ENCODE measurements at places on chromosomes 16 and 17. TPM values are rescaled to one million over a fixed set of nuclear protein-coding genes. Genes with fewer than 3 reads are reported as not detected.

The AHSP gene
- not detected for total RNA-seq

The CES1 gene
- total RNA-seq = not detected

The LUC7L gene
- total RNA-seq = 41.1 TPM

The OR3A1 gene
- not detected for total RNA-seq

The DNASE1L2 gene
- total RNA-seq = 1.5 TPM

The KRT39 gene
- not detected for total RNA-seq

The MT4 gene
- total RNA-seq = not detected

The ATP2A1 gene
- total RNA-seq = 0.85 TPM

The G6PC1 gene
- total RNA-seq = not detected

The DUS2 gene
- total RNA-seq = 15.8 TPM

The UNC45B gene
- total RNA-seq = not detected

The DPEP3 gene
- not detected for total RNA-seq

The TMEM106A gene
- 14.1 TPM for total RNA-seq

The CCDC200 gene
- not detected for total RNA-seq

- no peak for DNase-seq
Observed at GRCh38 chr17:77451245-77451893, 310.6 kb downstream of the SEC14L1 start.

DNA sequence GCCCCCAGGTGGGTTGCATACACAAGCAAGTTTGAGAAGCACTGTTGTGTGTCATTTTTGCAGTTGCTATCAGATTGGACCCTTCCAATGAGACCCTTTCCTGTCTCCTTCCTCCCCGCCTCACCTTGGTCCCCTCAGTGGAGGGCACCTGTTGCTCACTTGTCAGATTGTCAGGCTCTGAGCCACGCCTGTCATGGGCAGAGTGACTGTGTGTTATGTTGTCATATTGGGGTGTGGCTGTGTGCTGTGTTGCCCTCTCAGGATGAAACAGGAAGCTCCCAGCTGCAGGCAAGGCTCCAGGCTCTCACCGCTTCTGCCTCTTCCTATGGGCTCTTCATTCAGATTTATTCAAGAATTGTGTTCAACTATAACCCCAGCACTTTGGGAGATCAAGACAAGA, 302.9 kb downstream of the CPPED1 start:
- no peak for DNase-seq

DNA sequence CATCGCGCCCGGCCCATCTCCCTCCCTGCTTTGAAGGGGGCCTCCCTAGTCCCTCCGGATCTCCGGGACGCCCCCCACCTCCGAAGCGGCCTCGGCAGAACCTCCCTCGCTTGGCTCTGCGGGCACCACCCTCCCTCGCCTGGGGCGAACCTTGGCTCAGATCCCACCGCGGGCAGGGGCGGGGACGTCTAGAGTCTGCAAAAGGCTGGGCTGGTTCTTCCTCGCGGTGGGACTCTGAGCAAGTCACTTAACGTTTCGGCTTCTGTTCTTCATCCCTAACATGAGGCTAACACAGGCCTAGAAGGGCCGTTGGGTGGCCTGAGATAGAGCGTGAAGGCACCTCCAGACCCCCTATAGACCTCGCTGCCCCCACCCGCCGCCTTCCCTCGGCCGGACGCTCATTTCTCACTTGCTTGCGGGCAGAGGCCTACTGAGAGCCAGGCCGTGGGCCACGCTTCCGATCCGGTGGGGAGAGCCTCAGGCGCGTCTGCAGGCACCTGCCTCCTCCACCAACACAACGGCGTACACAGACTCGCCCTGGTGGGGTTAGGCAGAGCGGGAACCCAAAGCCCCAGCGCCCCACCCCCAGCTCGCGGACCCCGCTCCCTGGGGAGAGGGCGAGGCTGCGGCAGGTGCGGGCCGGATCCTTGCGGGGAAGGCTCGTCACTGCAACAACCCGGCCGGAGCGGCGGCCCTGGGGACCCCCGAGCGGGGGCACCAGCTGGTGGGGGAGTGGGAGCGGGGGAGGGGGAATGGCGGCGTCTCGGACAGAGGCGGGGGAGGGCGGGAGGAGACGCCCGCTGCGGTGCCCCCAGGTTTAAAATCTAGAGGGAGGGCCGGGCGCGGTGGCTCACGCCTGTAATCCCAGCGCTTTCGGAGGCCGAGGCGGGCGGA, 5.4 kb downstream of the MYO1C start:
- peak; percentile 52 for DNase-seq

GRCh38 chr17:75873587-75874322, 4.6 kb downstream of the TRIM47 start:
- DNase-seq = no peak

- no peak for DNase-seq
Observed at GRCh38 chr17:69815406-69815805, 259.6 kb upstream of the KCNJ16 start.

GRCh38 chr16:48374255-48374654, 11.0 kb downstream of the SIAH1 start:
- no peak for DNase-seq

GRCh38 chr16:57043248-57043647, 49.1 kb upstream of the CPNE2 start:
- DNase-seq = no peak

DNA sequence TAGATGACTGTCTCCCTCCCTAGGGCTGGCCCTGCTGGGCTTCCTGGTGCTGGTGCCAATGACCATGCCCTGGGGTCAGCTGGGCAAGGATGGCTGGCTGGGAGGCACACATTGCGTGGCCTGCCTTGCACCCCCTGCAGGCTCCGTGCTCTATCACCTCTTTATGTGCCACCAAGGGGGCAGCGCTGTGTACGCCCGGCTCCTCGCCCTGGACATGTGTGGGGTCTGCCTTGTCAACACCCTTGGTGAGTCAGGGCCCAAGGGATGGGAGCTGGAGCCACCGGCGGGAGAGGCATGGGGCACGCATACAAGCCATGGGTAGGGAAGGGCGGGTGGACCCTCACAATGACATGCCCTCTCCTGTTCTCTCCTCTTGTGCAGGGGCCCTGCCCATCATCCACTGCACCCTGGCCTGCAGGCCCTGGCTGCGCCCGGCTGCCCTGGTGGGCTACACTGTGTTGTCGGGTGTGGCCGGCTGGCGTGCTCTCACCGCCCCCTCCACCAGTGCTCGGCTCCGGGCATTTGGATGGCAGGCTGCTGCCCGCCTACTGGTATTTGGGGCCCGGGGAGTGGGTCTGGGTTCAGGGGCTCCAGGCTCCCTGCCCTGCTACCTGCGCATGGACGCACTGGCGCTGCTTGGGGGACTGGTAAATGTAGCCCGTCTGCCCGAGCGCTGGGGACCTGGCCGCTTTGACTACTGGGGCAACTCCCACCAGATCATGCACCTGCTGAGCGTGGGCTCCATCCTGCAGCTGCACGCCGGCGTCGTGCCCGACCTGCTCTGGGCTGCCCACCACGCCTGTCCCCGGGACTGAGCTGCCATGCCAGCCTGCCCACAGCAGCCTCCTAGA, 2.2 kb downstream of the PAQR4 start:
- DNase-seq = no peak

DNA sequence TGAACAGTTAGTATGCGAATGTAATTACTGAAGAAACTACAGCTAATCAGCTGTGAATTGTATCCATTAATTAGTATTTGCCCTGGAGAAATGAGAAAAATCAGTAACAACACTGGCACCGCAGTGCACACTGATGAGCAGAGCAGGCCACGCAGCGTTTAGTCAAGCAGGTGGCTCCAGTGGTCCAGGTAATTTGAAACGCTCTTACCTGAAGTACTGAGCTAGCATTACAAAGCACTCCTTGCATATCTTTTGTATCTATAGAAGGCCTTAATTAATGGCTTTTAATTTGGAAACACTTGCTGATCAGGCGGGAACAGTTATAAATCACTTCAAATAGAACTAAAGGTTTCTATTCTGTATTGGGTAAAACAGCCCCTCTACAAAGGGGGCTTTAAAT, 76.4 kb downstream of the TOX3 start:
- no peak for DNase-seq

- DNase-seq = no peak
Observed at GRCh38 chr17:73069164-73069770, 23.2 kb downstream of the SLC39A11 start.

DNA sequence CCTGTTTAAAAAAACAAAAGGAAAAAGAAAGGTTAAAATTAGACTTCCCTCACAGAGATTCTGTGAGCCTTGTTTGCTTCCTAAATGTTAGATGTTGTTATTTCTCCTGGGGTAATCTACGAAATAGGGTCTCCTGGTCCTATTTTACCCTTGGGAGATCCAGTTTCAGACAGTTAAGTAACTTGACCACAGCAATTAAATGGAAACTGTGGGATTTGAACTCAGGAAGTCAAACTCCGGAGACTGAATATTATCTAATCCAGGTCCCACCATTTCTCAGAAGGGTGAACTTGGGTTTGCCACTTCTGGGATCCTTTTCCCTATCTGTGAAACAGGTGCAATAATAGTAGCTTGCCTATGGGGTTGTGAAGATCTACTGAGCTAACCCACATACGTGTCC, 6.4 kb upstream of the TMC5 start:
- DNase-seq = no peak

GRCh38 chr16:3945751-3946603, 65.5 kb upstream of the CREBBP start:
- DNase-seq = peak; percentile 97

GRCh38 chr17:47239967-47240651, 13.5 kb upstream of the ITGB3 start:
- DNase-seq = peak; percentile 99

DNA sequence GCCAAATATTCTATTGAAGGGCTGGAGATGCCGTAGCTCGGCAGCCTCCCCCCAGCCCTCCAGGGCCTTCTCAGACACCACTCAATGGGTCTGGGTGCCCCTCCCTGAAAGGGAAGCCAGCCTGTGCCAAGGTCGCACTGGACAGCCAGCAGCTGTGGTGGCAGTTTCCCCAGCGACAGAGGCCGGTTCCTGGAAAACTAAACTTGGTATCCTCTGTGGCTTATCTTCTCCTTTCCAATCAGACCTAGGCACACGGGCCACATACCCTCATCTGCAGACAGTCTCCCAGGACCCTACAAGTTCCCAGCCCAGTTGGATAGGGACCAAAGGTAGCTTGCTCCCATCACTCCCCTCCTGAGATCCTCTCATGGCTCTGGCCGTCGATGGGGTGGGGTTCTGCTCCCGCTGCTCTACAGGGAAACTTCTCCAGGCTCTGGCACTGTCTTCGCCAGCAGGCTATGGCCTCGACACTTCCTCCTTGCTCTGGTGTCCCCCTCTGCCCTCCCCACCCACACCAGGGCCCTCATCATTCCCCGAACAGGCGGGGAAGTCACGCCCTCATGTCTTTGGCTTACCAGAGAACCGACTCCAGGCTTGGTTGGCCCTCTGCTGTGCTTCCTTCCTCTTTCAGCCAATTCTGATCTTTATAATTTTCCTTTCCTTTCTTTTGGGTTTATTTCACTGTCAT, 18.3 kb upstream of the IL21R start:
- no peak for DNase-seq

- DNase-seq = peak; percentile 13
Observed at GRCh38 chr16:59330019-59330670, 596.0 kb upstream of the GOT2 start.

GRCh38 chr16:2752035-2752849, at the start of gene SRRM2:
Gene SRRM2 (plus strand): TSS chr16:2752638. CDS start chr16:2756365, 3,727 bp downstream.
- DNase-seq = peak; percentile 92

DNA sequence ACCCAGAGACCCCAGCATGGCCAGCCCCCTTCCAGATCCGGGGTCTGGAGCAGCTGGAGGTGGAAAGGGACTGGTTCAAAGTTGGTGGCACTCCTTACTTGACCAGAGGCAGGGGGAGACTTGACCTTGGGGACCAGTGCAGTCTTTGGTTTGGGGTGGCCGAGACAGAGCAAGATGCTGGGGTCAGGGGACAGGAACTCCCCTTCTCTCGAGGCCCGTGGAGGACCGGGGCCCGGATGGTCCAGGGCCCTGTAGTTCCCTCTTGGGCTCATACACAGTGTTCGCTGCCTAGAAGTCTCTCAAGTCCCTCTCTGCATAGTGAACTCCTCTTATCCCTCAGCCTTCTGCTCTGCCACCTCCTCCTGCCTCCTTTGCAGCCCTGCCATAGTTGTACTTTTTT, 601 bp upstream of the PRSS33 start:
- no peak for DNase-seq

- DNase-seq = peak; percentile 51
Observed at GRCh38 chr17:77887464-77888241, 70.8 kb upstream of the TNRC6C start.

DNA sequence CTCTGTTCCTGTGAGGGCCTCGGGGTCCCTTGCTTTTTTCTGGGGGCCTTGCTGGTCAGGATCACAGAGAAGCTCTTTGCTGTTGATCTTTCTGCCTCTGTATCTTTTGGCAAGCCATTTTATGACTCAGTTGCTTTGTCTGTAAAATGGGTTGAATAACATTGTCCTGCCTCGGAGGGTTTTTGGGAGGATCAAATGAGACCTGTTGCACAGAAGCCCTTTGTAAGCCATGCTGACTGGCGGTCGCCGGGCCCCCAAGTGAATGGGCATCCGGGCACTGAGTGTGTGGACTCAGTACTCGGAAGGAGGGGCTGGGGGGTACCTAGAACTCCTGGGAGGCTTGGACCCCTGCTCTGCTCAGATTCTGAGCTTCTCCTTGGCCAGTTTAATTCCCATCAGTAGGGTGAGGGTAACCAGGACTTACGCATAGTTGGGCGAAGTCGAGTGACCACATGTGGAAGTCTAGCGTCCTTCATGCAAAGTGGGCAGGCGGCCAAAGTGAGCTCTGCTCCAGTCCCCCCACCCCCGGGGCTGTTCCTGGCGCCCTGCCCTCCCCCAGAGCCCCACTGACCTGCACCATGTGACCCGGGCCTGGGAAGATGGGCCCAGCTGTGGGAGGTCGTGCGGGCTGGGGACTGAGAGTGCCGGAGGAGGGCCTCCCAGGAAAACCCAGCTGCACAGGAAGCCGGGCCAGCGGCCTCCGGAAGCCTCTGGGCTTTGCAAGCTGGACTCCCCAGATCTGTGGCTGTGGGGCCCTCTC, 284.0 kb downstream of the SEC14L1 start:
- DNase-seq = peak; percentile 75

All from HFFc6 (cell line).